DMS53 (cell line): ENCODE measurements at places on chromosomes 2 and 18.

DNA sequence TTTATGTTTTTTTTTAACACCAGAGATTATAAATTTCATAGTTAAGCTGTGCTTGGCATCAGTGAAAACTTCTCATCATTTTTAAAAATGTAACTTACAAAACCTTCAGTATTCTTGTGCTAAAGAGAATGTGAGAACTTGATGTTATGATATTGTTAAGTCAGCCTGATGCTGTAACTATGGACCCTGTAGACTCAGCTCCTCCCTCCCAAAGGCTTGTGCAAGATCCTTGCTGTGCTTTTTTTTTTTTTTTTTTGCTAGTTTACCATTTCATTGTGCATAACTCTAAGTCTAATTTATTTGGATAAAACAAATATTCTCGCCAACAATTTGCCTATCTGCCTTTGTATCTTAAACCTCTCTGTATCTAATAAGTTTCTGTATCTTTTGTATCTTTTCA is 12.9 kb upstream of the TFPI start:
- DNase-seq: peak; percentile 37

DNA sequence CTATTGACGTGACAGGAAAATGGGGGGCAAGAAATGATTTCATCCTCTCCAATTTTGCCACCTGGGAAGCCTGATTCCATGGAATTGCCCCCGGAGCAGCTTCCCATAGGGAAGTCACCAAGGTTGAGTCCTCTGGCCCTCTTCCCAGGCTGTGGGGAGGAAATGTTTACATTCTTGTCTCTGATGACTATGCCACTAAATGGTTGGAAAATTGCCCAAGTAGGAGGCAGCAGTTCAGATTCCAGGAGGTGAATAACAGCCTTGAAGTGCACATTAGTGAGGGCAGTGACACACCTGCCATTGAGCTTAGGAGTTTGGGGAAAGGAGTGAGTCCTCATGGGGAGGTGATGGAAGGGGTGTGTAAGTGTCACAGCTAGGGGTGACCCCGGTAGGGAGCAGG is 449.2 kb upstream of the DCC start:
- peak; percentile 96 for DNase-seq

DNA sequence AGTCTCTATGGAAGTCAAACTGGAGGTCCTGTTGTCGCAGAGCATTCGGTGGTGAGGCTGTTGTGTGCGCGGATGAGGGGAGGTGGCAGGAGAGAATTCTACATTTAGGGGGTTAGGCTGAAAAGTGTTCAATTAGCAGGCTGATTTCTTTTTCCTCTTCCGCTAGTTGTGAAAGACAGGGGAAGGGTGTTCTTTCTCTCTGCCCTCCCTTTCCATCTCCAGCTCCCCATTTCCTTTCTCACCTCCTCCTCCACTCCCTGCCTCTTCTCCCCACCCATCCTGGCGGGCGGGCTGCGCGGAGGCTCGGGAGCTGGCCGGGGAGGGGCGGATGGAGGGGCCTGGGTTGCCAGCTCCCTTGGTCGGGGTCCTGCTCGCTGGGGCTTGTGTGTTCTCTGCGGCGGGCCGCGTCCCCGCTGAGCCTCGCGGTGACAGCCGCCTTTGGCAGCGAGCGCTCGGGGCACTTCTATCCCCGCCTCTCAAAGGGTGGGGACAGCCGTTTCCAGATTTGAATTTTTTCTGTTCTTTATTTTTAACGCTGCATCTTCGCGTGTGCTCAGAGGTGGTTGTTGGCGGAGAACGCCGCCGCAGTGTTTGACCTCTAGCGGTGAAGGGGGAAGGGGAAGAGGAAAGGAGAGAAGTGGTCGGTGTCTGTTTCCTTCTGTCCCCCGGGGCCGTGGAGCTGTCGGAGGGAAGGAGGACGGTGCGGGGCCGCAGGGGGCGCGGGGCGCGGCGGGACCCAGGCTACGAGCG is 3.6 kb downstream of the SOX11 start:
- peak; percentile 74 for DNase-seq

DNA sequence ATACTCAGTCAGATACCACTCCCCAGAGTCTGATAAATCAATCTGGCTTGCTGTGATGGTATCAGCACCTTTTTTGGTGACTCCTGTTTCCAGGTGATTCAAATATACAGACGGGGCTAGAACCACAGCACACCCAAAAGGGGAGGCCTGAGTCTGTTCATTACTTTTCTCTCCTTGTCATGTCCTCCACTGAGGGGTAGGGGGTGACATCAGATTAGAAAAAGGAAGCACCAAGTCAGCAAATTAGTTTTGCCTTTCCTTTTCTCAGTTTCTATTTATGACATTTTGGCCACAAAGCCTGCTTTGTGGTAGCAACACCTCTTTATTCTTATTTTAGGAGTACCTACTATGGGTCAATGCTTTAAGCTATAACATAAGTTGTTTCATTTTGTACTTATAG is 127.4 kb downstream of the CCDC102B start:
- peak; percentile 73 for DNase-seq

DNA sequence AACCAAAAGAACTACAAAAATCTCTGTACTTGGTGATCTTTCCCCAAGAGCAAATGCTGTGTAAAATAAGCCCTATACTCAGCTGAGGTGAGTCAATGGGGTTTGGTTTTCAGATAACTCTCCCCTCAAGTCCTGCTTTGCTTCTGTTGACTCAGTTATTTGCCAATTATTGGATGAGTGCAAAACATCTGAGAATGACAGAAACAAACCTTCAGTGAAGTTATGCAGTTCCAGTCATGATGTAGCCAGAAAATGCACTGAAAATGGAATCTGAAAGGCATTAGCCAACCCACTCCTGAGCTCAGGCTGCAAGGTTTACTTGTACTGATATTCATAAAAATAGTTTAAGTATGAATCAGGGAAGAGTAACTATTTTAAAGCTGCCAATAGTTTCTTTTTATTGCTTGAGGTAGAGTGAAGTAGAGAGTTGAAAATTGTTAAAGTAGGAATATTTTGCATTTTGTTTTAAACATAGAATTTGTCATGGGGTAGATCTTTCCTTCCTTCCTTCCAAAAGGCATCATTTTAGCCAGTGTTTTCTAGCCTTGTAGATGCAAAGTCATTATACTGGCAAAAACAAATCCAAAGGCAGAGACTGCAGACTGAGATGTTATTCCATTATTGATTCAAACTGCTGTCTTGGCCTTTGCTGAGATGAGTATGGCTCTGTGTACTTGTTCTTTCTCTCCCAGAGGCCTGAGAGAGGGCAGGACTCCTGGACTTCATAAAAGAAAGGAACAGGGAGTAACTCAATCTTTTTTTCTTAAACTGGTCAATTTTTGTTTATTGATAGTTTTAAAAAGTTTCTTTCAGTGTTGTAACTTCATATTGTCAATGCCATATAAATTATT is 215.3 kb downstream of the RND3 start:
- peak; percentile 45 for DNase-seq

GRCh38 chr18:53490019-53490418 is 734.5 kb downstream of the MBD2 start:
- DNase-seq: no peak

DNA sequence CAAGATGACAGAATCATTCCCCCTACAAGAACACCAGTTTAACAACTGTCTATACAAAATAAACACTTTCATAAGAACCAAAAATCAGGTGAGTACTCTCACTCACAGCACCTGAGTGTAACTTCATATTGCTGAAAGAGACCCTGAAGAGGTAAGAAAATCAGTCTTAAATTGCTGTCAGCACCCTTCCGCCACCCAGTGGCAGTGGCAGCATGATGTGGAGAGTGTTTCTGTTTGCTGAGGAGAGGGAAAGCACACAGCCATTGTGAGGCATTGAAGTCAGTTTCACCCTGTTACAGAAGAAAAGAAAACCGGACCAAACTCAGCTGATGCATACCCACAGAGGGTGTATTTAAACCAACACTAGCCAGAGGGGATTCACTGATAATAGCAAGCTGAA is 1240.8 kb upstream of the CRIM1 start:
- DNase-seq: peak; percentile 67

DNA sequence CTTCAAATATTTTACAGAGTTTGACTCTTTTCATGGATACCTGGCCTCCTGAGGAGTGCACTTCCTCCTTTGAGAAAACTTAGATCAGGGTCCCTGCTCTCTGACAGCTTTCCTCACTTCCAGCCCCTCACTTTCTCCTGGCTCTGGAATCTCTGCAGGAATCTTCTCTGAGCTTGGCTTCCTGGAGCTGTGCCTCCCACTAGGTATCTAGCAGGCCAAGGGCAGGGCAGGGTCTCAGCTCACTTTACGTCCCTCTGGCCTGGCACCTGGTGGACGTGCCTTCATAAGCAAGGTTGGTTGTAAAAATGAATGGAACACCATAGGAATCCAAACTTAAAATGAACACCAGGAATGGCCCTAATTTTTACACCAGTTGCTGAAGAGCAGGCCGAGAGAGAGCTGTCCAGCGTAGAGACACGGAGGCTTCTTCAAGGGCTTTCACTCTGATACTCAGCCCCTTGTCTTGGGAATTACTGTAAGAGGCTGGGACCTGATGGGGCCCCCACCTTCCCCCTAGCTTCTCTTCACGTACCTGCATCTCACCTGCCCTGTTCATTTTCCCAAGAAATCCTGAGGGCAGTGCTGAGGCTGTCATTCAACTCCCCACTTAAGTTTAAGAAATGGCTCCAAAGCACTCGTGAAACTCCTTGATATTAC is 426.9 kb upstream of the ID2 start:
- no peak for DNase-seq

DNA sequence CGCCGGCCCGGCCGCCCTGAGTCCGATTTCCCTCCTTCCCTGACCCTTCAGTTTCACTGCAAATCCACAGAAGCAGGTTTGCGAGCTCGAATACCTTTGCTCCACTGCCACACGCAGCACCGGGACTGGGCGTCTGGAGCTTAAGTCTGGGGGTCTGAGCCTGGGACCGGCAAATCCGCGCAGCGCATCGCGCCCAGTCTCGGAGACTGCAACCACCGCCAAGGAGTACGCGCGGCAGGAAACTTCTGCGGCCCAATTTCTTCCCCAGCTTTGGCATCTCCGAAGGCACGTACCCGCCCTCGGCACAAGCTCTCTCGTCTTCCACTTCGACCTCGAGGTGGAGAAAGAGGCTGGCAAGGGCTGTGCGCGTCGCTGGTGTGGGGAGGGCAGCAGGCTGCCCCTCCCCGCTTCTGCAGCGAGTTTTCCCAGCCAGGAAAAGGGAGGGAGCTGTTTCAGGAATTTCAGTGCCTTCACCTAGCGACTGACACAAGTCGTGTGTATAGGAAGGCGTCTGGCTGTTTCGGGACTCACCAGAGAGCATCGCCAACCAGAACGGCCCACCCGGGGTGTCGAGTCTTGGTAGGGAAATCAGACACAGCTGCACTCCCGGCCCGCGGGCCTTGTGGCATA is 4.6 kb downstream of the SIX2 start:
- no peak for DNase-seq

GRCh38 chr2:192604295-192604694 is 409.6 kb upstream of the TMEFF2 start:
- peak; percentile 37 for DNase-seq
